ENCODE measurements at places on chromosomes 2 and 18.

GRCh38 chr18:13173578-13174145 is 44.9 kb upstream of the LDLRAD4 start:
- no peak for DNase-seq

DNA sequence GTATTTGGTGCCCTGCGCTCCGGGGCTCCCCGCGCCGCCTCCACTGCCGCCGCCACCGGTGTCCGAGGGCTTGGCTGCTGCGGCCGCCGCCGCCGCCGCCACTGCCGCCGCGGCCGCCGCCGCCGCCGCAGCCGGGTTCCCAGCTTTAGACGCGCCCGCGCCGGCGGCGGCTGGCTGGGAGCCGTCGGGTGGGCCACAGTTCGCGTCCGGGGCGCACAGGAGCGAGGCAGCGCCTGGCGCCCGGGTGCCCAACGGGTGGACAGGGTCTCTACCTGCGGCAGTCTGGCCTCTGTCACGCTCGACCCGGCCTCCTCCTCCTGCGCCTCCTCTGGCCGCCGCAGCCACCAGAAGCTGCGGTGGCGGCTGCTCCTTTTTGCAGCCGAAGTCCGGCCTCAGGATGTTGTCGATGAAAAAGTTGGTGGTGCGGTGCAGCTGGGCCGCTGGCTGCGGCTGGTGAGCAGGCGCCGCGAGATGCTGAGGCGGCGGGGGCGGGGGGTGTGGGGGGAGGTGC is 951 bp downstream of the EN1 start:
- no peak for DNase-seq

- no peak for DNase-seq
These were observed 36.9 kb downstream of the VPS54 start for GRCh38 chr2:63982335-63982734.

DNA sequence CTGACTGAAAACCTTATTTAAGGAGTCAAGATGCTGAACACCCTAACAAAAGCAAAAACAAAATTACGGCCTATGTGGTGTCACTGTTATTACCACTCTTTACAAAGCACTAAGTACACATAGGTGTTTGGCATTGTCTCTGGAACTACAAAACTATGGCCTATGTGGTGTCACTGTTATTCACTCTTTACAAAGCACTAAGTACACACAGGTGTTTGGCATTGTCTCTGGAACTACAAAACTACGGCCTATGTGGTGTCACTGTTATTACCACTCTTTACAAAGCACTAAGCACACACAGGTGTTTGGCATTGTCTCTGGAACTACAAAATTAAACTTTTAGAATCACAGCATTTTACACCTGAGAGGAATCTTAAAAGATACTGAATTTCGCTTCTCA is 47.4 kb downstream of the SLC35F5 start:
- peak; percentile 97 for DNase-seq

DNA sequence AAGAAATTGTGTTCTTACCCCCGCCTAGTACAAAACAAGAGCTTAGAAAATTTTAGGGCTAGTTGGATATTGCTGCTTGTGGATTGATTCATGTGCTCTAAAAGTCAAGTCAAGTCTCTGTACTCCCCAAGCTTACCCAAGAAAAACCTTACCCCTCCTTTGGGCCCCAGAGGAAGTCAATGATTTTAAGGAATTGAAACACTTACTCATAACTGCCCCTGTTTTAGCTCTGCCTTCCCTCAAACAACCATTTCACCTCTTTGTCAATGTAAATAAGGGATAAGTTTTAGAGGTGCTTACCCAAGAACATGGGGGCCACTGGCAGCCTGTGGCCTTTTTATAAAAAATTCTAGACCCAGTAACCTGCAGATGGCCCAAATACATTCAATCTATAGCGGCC is 136.6 kb upstream of the RMP24 start:
- DNase-seq, result no peak

- DNase-seq, result no peak
These were observed 151.1 kb upstream of the MEIS1 start for GRCh38 chr2:66283787-66284186.

GRCh38 chr2:65724336-65724735 is 291.9 kb upstream of the SPRED2 start:
- DNase-seq, result no peak

- no peak for DNase-seq
These were observed 79.1 kb upstream of the DNMT3A start for GRCh38 chr2:25420820-25421237.

GRCh38 chr18:46485675-46486194 is 171.3 kb downstream of the LOXHD1 start:
- DNase-seq, result no peak

- DNase-seq, result no peak
These were observed 382.6 kb downstream of the CDH2 start for GRCh38 chr18:27794181-27794926.

- peak; percentile 78 for DNase-seq
These were observed 95.3 kb downstream of the CD8B2 start for GRCh38 chr2:106582148-106583143.

DNA sequence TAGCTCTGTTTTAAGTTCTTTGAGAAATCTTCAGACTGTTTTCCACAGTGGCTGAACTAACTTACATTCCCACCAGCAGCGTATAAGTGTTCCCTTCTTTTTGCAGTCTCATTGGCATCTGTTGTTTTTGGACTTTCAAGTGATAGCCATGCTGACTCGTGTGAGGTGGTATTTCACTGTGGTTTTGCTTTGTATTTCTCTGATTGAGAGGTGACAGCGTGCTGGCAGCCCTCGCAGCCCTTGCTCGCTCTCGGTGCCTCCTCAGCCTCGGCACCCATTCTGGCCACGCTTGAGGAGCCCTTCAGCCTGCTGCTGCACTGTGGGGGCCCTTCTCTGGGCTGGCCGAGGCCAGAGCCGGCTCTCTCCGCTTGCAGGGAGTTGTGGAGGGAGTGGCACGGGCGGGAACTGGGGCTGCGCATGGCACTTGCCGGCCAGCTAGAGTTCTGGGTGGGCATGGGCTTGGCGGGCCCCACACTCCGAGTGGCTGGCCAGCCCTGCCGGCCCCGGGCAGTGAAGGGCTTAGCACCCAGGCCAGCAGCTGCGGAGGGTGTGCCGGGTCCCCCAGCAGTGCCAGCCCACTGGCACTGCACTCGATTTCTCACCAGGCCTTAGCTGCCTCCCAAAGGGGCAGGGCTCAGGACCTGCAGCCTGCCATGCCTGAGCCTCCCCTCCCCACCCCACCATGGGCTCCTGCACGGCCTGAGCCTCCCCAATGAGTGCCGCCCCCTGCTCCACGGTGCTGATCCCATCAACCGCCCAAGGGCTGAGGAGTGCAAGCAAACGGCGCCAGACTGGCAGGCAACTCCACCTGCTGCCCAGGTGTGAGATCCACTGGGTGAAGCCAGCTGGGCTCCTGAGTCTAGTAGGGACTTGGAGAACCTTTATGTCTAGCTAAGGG is 151.8 kb downstream of the IRS1 start:
- DNase-seq, result no peak
